DMS 273 treated with DMSO at 0.1 percent for 48 hours (cell line): ENCODE measurements at places on chromosomes 16 and 17.

GRCh38 chr17:78607038-78607437 is 29.8 kb upstream of the DNAH17 start:
- no peak for DNase-seq

- no peak for DNase-seq
These were observed 35.0 kb downstream of the ITGB3 start for GRCh38 chr17:47288531-47289116.

DNA sequence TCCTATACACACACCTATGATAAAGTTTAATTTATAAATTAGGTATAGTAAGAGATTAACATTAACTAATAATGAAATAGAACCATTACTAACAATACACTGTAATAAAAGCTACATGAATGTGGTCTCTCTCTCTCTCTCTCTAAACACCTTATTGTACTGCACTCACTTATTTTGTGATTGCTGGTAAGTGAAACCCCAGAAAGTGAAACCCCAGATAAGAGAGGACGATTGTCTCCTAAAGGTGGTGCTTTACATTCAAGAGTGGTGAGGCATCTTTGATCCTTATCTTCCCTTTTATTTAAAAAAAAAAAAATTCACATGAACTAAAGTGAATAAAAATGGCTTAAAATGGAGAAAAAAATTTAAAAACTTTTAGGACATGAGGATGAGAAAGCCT is 80.1 kb upstream of the TRAP1 start:
- no peak for DNase-seq

DNA sequence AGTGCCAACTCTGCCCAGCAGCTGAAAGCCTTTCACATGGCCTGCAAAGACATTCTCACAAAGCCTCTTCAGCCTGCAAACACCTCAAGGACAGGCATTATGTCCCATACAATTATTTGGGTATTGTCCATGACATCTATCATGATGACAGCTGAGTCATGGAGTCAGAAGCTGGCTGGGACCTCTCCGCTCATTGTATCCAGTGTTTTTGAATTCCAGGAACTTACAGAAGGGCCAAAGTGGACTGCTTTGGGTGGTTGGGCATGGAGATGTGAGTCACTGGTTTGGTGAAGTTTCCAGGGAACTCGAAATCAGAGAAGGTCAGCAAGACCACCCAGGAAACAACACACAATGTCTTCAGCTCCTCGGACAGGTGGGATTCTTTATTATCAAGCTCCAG is 188.6 kb upstream of the CCL2 start:
- no peak for DNase-seq
